ENCODE measurements at places on chromosomes 4 and X. TPM values are rescaled to one million over a fixed set of nuclear protein-coding genes. Genes with fewer than 3 reads are reported as not detected.

DNA sequence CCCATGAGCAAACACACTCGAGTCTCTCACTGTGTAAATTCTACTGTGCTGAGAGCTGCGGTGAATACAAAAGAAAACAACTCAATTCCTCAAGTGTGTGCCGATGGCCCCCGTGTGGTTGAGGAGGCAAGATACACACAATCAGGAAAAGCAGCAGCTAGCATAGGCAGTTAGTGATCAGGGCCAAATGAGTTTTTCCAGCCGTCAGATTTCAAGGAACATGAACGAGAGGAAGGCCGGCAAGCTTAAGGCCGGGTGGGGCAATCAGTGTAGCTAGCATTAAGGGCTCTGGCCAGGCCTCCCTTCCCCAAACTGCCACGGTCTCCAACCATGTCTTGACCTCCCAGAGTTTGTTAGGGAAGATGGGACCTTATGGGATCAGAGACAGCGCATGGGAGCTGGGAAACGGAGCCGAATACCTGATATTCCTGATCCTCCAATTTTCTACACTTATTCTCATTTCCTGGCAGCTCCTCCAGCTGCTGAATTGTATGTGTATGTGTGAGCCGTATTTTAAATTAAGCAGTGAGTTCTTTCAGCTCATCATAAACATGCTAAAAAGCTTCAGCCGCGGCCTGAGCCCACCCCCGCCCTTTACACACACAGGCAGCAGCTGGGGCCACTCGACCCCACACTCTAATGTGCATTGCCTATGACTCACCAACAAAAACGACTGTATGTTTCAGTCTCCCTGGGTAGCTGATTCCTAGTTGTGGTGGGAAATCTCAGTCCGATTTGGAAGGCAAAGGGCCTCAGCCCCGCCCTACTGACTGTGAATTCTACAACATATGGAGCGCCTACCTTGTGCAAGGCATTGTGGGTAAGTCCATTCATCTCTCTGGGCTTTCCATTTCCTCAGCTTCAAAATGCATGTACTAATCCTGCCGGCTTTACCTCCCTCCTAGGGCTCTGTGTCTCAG is 59.9 kb downstream of the RTL9 start:
- DNase-seq, result no peak

- DNase-seq, result no peak
These were observed 1168.1 kb downstream of the PCDH19 start for GRCh38 chrX:99242001-99242400.

- no peak for DNase-seq
These were observed 35.2 kb upstream of the LNX1 start for GRCh38 chr4:53626491-53626890.

DNA sequence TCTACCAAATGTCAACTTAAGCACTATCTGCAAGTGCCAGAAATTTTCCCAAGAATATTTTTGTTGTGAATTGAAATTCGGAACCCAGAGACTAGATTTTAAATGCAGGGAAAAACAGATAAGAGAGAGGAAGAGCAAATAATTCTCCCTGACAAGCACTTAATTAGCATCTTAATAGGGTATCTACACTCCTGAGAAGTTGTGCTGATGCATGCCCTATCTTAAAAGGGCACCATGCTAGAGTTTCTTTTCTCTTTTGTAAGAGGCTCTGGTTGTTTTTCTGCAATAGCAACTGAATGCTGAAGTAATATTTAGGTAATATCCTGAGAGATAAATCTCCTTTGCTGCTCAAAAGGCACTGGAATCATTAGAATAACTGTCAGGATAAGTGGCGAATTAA is 139.9 kb upstream of the UGT8 start:
- no peak for DNase-seq

UCHL1 gene
- total RNA-seq, result 12.8 TPM

SPANXA1 gene
- not detected for total RNA-seq
